Activated CD4-positive, alpha-beta T cell treated with anti-CD3 and anti-CD28 coated beads, Interleukin-2, amount 10 ng/mL, durations not matched to agents 7 days and 5 days (primary cell): ENCODE measurements at places on chromosomes 2 and 18. TPM values are rescaled to one million over a fixed set of nuclear protein-coding genes. Genes with fewer than 3 reads are reported as not detected.

DNA sequence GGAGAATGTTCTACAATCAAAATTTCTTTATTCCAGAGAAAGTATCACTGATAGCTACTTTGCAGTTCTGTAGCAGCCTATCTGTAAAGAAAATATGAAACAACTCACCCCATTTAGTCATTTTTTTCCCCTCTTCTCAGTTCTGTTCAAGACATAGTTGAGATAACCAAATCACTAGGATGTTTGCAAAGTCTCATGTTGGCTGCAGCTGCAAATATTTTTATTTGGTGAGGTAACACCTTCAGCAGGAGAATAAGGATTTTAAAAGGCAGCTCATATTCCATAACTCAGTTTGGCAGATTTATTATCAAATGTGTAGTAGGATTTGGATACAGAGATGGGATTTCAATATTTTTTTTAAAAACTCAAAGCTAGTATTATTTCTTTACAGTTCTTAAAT lies 41.0 kb downstream of the HNRNPLL start:
- no peak for DNase-seq

GRCh38 chr2:113187771-113188170 lies 14.0 kb downstream of the PSD4 start:
- no peak for DNase-seq

- DNase-seq = peak; percentile 18
Measured at GRCh38 chr18:13500227-13500865, 226.0 kb downstream of the FAM210A start.

DNA sequence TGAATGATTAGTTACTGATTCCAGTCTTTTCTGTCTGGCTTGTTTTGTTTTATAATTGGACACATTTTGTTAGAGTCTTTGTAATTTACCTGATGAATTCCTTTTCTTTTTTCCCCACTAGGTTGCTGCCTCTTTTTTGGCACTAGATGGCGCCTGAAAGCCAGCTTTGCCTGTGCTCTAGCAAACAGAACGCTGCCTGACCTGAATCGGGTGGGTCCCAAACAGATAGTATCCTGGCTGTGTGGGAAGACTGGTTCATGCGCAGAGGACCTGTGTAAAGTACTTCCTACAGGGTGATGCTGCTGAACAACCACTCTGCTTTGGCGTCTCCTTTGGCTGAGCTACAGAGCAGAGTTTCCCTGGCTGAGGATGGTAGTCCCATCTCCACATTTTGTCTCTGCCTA lies 288.2 kb downstream of the IKZF2 start:
- DNase-seq = peak; percentile 35

GRCh38 chr2:188573453-188573852 lies 281.8 kb downstream of the GULP1 start:
- no peak for DNase-seq

Gene CMPK2
- 96.0 TPM for total RNA-seq

DNA sequence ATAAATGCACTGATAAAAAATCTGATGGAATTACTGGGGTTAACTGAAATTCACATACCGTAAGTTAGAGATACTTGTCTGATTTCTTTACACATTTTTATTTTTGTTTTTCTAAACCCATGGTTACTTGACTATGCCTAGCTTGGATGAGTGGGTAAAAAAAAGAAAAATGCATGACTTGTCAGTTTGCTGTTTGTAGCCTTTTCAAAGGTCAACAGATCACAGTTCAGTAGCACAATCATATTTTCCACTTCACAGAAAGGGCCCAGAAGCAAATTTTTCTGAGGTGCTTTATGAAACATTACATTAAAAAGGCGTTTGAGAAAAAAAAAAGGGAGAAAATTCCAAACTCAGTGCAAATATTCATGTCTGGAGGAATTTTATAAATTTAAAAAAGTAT lies 16.4 kb downstream of the SLC16A14 start:
- no peak for DNase-seq

- no peak for DNase-seq
Measured at GRCh38 chr2:221137385-221137784, 434.7 kb downstream of the EPHA4 start.

Gene TUBA3E
- total RNA-seq = not detected

DNA sequence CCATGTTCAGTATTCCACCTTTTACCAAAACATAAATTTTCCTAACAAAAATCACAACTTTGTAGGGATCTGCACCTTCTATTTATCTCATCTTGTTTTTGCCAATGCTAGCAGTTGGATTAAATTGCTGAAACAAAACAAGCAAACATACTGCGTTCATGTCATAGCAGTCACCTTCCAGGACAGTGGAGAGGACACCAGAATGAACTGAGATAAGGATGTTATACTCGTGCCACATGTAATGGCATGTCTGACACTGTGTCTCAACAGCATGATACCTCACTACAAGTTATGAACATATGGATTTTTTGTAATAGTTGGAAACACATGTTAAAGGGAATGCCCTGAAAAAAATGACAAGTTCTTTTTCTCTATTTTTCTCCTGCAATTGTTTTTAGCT lies 245.3 kb downstream of the XIRP2 start:
- no peak for DNase-seq

DNA sequence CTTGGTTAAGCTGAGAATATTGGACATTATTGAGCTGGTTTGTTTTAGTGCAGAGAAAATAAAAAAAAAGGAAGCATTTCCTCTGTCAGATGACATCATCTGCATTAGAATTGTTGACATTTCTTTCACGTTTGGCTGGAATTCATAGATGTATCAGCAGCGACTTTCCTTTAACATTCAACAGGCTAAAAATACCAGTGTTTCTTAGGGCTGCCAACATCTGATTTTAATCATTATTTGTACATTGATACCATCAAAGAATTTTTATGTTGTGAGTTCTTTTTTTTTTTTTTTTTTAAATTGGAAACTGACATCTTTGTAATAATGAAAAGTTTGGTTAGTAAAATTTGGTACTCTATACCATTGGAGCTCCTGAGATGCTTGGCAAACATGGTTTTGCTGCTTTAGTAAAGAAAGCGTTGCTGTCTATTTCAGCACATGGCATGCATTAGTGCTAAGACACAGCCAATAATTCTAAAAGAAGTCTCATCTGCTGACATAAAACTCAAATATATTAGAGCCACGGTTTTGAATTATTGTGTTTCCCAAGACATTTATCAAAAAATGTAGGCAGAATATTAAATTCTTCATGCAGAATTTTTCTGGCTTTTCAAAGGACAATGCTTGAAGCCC lies 33.6 kb downstream of the GTF2A1L start:
- no peak for DNase-seq
